ENCODE measurements at places on chromosomes 1 and 21.

GRCh38 chr1:226046240-226046639, 16.3 kb upstream of the H3-3A start:
- DNase-seq: no peak

GRCh38 chr1:243489681-243490546, 234.1 kb downstream of the SDCCAG8 start:
- DNase-seq: no peak

- no peak for DNase-seq
Observed at GRCh38 chr1:222105393-222105737, 363.5 kb upstream of the DUSP10 start.

GRCh38 chr1:91781901-91782622, 103.9 kb downstream of the TGFBR3 start:
- DNase-seq: no peak

DNA sequence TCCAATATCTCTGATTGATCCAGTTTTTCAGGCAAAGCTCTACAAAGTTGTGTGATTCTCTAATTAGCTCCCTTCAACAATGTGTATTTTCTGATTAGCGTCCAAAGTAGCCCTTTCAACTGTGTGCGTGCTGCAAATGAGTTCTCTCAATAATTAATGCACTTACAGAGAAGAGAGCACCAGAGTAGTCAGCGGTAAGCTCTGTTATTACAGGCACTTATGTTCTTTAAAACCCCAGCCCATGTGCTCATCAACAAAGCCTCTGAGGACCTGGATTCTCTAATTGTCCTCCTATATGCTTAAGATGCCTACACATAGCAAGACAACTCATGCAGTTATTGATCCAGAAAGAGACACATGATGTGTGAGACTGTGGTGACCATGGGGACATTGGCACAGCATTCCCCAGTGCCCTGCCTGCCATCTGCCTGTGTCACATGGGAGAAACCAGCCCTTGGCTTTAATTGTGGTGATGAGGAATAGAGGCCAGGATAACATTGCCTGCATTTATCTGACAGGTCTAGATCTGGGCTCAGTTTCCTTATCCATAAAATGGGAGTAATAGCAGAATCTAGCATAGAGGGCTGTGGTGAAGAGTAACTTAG, 151.7 kb downstream of the PCP4 start:
- no peak for DNase-seq

DNA sequence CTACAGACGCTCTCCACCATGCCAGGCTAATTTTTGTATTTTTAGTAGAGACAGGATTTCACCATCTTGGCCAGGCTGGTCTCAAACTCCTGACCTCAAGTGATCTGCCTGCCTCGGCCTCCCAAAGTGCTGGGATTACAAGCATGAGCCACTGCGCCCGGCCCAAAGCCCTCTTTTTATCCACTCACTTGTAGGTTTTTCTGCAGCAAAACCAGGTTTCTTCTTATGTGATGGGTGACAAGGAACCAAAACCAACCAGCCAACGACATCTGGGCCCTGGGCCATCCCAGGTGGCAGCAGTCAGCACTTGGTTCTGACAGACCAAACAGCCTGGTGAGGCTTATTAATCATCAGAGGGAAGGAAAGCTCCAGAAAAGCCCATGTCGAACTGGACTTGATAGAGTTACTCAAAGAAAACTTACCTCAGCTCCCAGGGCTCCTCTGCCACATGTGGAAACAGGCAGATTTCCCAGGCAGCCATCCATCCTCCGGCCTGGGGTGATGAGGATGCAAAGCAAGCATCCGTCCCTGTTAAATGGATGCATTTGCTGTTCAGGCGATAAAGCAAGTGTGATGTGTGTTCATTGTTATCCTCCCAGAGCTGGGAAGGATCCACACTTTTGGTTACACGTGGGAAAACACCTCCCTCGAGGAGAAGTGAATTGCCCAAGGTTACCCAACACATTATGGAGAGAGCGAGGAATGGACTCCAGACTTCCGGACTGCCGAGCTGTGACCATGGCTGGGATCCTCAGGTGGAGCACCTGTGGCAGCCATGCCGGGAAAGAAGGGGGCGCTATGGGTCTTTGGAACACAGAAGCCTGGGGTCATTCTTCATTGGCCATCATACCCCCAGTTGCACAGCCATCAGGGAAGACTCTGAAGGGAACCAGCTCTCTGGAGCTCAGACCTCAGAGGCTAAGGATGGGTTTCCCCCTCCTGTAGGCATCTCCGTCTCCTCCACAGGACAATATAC, 118.8 kb downstream of the HUNK start:
- no peak for DNase-seq

DNA sequence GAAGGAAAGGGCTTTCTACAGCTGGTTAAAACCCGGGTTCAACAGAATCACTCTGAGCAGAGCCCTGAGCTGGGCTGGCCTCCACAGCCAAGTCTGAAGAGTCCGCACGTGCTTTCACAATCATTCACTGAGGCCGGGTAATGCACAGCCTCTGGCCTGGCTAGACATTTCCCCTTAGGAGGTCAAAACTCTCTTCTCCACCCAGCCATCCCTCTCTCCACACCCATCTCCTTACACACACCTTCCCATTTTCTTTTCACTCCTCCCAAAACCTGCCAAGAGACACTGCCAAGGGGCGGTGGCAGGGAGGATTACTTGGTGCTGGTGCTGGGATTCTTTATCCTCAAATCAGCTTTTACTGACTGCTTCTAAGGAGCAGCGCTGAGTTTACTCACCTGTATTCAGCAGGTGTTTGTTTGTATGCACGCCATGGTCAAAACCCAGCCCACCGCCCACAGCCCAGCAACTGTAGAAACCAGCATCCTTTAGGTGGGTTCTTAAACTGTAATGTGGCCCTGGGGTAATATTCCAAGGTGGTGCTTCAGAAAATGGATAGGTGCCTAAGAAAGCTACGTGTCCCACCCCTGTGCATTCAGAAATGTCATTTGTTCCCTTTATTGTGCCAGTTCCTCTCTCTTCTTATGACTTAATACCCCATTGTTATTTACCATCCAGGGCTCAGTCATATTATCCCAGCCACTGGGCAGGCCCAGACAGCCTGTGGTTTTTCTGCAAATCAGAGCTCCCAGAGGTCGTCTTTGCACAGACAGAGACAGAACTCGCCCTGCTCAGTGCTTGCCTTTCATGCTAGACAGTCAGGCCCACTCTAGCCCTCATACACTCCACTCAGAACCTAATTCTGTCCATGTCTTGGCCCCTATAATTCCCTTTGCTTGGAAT, 80.2 kb downstream of the ADSS2 start:
- no peak for DNase-seq

- no peak for DNase-seq
Observed at GRCh38 chr21:45341261-45341660, 53.6 kb upstream of the POFUT2 start.

- DNase-seq: no peak
Observed at GRCh38 chr1:69433073-69433472, 134.6 kb upstream of the LRRC7 start.

GRCh38 chr1:168608796-168609715, 32.7 kb downstream of the XCL1 start:
- DNase-seq: no peak

DNA sequence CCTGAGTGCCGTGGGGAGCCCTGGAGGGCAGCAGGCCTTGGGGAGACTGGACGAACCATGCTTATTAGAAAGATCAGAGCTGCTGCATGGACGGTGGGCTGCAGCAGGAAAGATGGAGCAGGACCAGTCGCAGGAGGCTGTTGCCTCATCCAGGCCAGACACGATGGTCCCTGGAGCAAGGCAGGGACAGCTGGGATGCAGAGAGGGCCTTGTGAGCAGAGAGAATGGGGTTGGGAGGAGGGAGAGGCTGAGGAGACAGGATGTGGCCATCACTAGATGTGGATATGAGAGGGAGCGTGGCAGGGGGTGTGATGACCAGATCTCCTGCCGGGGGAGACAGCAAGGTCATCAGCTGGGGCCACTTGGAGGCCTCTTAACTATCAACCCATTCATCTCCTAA, 727.6 kb downstream of the PTPRU start:
- no peak for DNase-seq

DNA sequence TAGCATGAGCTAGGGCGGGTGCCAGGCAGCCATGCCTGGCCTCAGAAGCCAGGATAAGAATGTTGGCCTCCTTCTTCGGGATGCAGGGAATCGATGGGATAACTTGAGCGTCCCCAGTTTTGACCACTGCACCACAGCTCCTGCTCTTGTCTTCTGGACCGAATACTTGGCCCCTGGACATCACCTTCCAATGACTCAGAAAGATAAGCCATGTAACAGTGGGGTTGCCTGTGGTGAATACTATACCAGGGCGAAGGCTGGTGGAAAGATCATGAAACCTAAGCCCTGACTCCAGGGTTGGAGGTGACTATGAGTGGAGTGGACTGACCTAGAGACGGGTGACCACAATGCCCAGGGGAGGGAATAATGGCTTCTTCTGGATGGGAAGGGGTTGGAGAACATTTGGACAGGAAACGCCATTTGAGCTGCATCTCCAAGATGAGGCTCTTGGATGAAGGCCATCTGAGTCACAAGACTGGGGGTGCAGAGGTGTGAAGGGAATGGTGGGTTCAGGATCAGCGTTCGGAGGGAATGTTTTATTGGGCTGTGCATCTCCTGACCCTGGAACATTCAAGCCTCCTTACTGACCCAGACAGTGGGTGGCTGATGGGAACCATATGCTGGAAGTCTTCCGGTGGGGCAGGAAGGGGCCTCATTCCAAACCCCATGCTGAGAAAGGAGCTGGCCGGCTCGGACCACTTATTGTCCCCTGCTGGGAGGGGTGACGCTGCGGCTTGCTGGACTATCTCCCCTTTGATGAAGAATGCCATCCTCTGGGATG, 18.5 kb upstream of the KCNE2 start:
- no peak for DNase-seq

DNA sequence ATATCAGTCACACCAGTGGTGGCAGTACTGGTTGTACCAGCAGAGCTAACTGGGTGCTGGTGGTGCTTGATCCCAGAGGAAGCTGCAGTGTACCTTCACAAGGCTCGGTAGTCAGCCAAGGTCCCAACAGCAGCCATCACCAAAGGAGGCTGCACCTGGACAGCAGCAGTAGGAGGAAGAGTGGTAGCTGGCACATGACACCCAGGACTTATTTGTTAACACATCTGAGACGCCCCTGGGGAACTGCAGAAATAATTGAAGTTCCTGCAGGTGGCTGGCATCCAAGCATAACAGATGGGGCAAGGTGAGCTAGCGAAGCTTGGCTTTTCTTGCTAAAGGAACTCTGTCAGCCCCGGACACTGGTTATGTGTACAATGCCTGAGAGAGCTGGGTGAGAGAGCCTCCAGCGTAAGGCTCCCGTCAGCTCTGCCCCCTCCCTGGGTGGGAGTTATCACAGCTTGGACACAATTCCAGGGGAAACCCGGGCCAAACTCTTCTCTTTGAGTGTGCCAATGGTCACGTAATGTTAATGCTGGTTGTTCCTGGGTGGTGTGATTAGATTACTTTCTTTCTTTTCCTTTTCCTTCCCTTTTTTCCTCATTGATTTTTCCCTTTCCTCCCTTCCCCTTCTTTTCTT, 29.1 kb upstream of the PARP1 start:
- no peak for DNase-seq

DNA sequence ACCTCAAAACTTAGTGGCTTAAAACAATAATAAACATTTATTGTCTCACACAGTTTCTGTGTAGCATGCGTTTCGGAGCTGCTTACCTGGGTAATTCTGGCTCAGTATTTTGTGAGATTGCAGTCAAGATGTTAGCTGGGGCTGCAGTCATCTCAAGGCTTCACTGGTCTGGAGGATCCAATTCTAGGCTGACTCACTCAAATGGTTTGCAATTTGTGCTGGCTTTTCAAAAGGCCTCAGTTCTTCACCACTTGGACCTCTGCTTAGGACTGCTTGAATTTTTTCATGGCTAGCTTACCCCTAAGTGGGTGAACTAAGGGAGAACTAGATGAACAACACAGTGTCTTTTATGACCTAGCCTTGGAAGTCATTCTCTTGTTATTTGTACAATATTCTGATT, 21.0 kb downstream of the XPR1 start:
- DNase-seq: no peak

GRCh38 chr1:38834221-38834782, 25.3 kb downstream of the RRAGC start:
- DNase-seq: no peak

- DNase-seq: no peak
Observed at GRCh38 chr1:64039390-64039926, 164.0 kb upstream of the UBE2U start.

- DNase-seq: no peak
Observed at GRCh38 chr1:69410893-69411292, 156.8 kb upstream of the LRRC7 start.

DNA sequence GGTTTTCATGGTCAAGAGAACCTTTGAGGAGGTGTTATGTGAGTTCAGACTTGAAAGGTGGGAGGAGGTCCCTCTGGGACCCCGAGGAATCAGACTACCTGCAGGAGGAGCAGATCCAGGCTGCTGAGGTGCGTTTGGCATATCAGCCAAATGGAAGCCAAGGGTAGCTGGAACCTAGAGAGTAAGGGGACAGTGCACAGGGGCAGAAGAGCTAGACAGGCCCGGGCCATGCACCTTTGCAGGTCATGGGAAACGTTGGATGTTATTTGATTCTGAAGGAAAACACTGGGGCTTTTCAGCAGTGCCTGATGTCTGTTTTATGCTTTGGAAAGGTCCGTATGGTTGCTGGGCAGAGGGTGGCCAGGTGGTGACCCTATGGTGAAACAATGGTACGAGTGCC, 169.2 kb downstream of the PGBD5 start:
- no peak for DNase-seq

GRCh38 chr1:115706587-115707425, 61.7 kb downstream of the CASQ2 start:
- DNase-seq: no peak

GRCh38 chr1:3000671-3001470, 20.4 kb upstream of the ACTRT2 start:
- DNase-seq: no peak

GRCh38 chr1:72830606-72831390, 548.5 kb upstream of the NEGR1 start:
- DNase-seq: no peak

DNA sequence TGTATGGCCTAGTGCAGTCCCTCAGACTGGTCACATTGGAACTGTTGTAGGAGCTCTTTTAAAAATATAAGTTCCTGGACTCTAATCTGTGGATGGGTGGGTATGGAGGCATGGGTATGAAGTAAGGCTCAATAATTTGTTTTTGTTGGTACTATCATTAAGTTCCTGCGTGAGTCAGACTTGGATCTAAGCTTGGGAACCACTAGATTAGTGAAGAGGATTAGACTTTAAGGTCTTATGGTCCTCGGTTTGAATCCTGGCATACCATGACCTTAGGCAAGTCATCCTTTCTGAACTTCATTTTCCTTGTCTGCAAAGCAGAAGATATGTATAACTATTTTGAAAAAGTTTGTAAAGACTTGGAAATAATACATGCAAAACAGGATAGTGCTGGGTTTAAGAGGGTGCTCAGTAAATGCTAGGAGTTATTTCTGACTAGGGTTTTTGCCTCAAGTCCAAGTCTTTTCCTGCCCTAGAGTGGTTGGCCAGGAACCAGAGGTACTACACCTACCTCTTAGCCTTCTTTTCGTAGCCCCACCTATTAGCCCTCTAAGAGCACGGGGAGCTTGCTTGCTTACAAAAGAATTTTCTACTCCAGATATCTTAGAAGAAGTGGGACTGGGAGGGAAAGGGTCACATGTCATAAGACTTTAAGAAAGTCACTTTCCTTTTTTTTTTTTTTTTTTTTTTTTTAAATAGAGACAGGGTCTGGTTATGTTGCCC, 38.6 kb upstream of the METTL18 start:
- no peak for DNase-seq
